ENCODE measurements at places on chromosomes 2 and 18. TPM values are rescaled to one million over a fixed set of nuclear protein-coding genes. Genes with fewer than 3 reads are reported as not detected.

PPP1R1C gene
- 27.4 TPM for total RNA-seq

DSG1 gene
- not detected for total RNA-seq

C18orf54 gene
- 2.9 TPM for total RNA-seq

TUBA3E gene
- total RNA-seq: not detected

UBE2E3 gene
- total RNA-seq: 31.2 TPM

SERPINB12 gene
- not detected for total RNA-seq

CAB39 gene
- 121 TPM for total RNA-seq

VWC2L gene
- not detected for total RNA-seq

CHRNA1 gene
- not detected for total RNA-seq

CAPN14 gene
- 0.29 TPM for total RNA-seq

MPP4 gene
- total RNA-seq: not detected

EGR4 gene
- total RNA-seq: not detected

CREG2 gene
- total RNA-seq: 0.28 TPM

FBXO48 gene
- total RNA-seq: 6.8 TPM

GTF2A1L gene
- total RNA-seq: not detected

SMYD1 gene
- total RNA-seq: 0.07 TPM

HDHD2 gene
- 8.8 TPM for total RNA-seq

CPLX4 gene
- total RNA-seq: not detected

AUP1 gene
- 72.0 TPM for total RNA-seq

LIMS3 gene
- total RNA-seq: 32.8 TPM

IL18R1 gene
- total RNA-seq: 1.3 TPM

SIX2 gene
- total RNA-seq: not detected

SLC14A1 gene
- not detected for total RNA-seq

IL36RN gene
- total RNA-seq: not detected

MAP3K20 gene
- 183 TPM for total RNA-seq

GKN2 gene
- not detected for total RNA-seq

CYTIP gene
- total RNA-seq: 5.5 TPM

C2orf66 gene
- 0.21 TPM for total RNA-seq

OSR1 gene
- total RNA-seq: 26.2 TPM

MAP3K19 gene
- total RNA-seq: 3.8 TPM

TMEM87B gene
- 28.9 TPM for total RNA-seq

CYP27C1 gene
- not detected for total RNA-seq

KRTCAP3 gene
- 2.6 TPM for total RNA-seq

DSG4 gene
- not detected for total RNA-seq

CNTNAP5 gene
- total RNA-seq: not detected

FAM237A gene
- total RNA-seq: not detected

IL18RAP gene
- 1.9 TPM for total RNA-seq

LYPD6B gene
- 0.27 TPM for total RNA-seq

DNER gene
- 6.2 TPM for total RNA-seq

IL1RL1 gene
- 4.1 TPM for total RNA-seq

ATOH8 gene
- 73.7 TPM for total RNA-seq

CD302 gene
- 58.1 TPM for total RNA-seq

KCNK3 gene
- total RNA-seq: 7.8 TPM

ZFAND2B gene
- total RNA-seq: 52.6 TPM

SGPP2 gene
- total RNA-seq: under 0.01 TPM

TGFA gene
- 3.7 TPM for total RNA-seq

MROH2A gene
- not detected for total RNA-seq

SERPINB10 gene
- total RNA-seq: not detected
